Mesangial cell (primary cell): ENCODE measurements at places on chromosomes 13 and 19. TPM values are rescaled to one million over a fixed set of nuclear protein-coding genes. Genes with fewer than 3 reads are reported as not detected.

The KLK15 gene
- not detected in 2 replicates for total RNA-seq

The TMIGD2 gene
- total RNA-seq = not detected in 2 replicates

The ZIC5 gene
- under 0.01 TPM in 1 of 2 replicates, not detected in the other for total RNA-seq

The EEF1AKMT1 gene
- 7.2 and 8.1 TPM in 2 replicates for total RNA-seq

The FKRP gene
- total RNA-seq = 18.4 and 22.8 TPM in 2 replicates

The PRR19 gene
- total RNA-seq = 0.81 and 3.9 TPM in 2 replicates
